NCI-H2081 (cell line): ENCODE measurements at places on chromosomes 12 and 14.

DNA sequence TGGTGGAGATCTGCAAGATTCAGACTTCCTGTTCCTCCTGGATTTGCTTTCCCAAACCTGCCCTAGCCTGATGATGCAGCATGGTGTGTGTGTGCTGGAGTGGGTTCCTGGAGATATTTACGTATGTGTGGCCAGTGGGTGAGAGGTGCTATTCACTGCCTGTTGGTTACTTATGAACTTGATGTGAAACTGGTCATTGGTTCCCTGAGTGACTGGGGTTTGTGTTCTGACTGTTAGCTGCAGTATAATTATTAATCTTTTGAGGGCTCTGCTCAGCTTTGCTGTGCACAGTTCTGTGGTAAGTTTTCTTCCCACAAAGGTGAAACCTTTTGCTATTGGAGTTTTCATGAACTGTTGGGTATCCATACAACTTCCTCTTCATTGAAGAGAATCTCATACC, 541.8 kb upstream of the FBXO33 start:
- no peak for DNase-seq

- DNase-seq: peak; percentile 47
Measured at GRCh38 chr14:92039063-92039718, 668 bp downstream of the TRIP11 start.

GRCh38 chr12:6029401-6029800, 84.3 kb upstream of the ANO2 start:
- no peak for DNase-seq

GRCh38 chr14:96573473-96574100, 71.4 kb downstream of the PAPOLA start:
- DNase-seq: no peak

DNA sequence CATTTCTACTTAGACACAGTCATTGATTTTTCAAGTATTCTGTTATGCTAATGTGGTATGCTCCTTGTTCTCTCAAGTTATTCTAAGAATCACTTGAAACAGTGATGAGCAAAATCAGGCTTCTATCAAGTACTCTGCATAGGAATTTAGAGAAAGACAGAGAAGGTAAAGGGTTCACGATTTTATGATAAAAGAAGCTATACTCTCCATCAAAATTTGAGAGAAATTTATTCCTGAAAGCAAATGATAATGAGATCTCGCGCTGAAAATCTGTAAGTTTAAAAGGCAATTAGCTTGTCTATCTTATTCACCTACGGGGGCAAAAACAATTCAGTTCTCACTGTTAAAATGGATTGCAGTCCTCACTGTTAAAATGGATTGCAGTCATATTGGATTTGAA, 1404.3 kb upstream of the FLRT2 start:
- no peak for DNase-seq

GRCh38 chr12:124691429-124691828, 124.0 kb upstream of the NCOR2 start:
- DNase-seq: no peak

DNA sequence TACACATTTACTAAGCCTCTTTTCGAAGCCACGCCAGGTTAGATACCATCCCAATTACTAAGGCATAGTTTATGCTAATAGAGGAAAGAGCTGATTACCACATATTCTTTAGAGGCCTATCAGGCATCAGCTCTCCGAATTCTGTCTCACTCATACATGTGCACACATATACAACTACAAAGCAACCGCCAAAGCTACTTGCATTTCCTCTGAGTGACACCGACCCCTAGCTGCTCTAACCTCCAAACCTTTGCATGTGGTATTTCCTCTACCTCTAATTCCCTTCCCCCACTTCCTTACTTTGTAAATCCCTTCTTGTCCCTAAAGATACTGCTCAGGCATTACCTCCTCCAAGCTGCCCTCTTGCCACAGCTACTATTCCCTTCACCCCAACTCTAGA, 107.2 kb downstream of the DUSP6 start:
- no peak for DNase-seq

DNA sequence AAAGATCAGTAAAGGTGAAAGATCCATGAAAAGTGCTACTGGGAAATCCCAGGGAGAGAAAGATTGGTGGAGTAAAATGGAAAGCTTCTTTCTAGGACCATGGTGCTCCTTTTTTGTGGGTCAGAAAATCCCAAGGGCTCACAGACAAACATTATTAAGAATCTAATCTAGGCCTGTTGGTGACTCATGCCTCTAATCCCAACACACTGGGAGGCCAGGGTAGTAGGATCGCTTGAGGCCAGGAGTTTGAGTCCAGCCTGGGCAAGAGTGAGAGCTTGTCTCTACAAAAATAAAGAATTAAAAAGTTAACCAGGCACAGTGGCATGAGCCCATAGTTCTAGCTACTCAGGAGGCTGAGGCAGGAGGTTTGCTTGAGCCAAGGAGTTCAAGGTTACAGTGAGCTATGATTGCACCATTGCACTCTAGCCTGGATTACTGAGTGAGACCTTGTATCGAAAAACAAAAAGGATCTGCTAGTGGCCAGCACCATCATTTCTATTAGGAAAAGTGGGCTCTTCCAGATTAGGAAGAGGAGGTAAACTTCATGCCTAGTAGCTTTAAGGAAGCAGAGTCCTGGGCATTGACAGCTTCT, 43.0 kb downstream of the TXNRD1 start:
- no peak for DNase-seq

DNA sequence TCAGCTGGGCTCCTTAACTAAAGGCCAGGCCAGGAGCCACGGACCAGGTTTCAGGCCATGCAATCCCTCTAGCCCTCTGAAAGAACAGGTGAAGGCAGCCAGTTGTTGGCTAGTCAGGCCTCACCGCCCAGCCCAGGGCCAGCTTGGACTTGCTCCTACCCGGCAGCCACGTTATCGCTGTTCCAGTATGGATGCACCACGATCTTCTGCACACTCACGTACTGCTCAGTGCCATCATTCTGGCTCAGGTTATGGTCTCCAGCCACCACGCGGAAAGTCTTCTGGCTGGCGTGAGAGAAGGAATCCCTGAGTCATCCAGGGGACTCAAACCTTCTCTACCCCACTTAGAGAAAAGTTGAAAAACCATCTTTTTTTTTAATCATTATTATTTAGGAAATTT, 4.1 kb downstream of the CELA1 start:
- no peak for DNase-seq

DNA sequence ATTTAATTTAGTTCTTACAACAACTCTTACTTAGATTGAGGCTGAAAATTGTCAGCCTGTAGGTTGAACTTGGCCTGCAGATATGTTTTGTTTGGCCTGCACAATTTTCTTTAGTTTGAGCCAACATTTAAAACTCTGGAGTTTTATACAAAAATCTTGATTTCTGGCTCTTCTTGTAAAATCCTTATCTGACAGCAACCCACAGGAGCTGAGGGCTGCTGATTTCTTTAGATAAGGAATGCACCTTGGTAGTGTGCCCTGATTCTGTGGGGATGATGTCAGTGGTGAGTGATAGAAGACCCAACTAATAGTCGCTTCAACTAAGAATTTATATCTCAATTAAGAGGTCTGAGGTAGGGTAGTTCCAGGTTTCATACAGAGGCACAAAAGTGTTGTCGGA, 49.5 kb downstream of the SOCS2 start:
- DNase-seq: no peak

DNA sequence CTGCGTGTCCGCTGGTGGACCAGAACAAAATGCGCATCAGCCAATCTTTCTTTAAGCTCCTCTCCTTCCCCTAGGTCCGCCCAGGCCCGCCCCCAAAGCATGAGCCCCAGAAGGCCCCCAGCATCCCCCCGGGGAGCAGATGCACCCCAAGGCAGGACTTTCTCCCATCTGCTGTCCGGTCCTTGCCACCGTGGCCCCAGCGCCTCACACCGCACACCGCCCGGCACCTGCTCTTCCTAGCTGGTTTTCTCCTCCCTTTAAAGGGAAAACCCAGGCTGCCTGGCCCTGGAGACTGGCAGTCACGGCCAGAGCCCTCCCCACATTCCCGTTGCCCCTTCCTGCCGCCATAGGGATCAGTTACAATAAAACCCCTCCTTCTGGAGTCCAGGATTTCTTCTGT, 30.2 kb downstream of the RIMBP2 start:
- DNase-seq: no peak

GRCh38 chr12:9888665-9889273, 7.5 kb downstream of the KLRF2 start:
- no peak for DNase-seq

DNA sequence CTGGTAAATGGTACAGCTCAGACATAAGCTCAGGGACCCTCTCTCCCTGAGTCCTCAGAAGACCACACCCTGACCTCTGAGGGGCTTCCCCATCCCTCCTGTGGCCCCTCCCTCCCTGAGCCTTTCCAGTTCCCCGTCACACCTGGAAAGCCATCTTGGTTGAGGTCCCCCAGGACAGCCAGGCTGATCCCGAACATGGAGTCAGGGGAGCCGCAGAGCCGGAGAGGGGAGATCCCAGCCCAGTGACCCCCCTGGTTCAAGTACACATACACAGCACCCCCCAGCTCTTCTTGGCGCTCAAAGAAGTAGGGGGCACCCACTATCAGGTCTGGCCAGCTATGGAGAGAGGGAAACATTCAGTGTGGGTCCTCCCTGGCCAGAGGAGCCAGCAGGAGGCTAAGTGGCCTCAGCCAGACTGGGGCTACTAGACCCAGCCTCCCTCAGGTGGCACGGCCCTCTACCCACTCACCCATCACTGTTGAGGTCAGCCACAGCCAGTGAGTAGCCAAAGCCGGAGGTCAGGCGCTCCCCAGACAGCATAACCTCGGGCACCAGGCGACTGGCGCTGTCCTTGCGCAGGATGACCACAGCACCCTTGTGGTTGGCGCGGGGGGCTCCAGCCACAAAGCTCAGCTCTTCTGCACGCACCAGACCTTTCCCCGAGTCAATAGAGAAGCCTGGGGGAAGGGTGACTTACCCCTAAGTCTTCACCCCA, 9.3 kb downstream of the ITGA7 start:
- DNase-seq: no peak

DNA sequence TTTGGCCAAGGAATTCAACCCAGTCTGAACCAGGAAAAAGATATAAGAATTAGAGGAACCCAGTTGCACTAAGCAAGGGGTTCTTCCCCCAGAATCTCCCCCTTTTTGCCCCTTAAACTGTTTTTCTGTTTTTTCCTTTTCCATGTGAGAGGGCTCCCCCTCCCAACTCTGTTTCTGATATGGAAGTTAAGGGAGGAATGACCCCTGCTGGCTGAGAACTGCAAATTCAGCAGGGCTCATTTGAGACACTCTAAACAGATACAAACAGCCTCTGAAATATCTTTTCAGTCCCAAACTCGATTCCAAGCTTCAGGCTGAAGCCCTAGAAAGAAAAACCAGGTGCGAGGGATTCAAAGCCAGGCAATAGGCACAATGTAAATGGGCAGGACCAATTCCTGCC, 132.7 kb downstream of the SLC41A2 start:
- no peak for DNase-seq

DNA sequence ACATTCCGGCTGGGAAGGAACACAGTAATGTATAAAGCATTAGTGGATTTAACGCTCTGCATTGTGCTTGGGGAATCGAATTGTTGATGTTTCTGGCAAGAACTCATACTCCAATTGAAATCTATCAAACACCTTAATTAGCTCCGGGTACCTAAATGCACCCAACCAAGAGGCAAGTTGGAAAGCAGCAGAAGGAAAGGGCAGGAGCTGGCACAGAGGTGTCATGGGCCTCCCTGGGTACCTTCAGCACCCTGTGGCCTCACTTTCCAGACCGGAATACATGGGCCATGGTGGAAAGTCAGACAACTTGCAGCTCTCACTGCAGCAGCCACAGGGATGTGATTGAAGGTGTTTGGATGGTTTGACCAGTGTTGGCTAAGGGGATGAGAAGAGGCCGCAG, 6.8 kb upstream of the BCL11B start:
- DNase-seq: no peak

DNA sequence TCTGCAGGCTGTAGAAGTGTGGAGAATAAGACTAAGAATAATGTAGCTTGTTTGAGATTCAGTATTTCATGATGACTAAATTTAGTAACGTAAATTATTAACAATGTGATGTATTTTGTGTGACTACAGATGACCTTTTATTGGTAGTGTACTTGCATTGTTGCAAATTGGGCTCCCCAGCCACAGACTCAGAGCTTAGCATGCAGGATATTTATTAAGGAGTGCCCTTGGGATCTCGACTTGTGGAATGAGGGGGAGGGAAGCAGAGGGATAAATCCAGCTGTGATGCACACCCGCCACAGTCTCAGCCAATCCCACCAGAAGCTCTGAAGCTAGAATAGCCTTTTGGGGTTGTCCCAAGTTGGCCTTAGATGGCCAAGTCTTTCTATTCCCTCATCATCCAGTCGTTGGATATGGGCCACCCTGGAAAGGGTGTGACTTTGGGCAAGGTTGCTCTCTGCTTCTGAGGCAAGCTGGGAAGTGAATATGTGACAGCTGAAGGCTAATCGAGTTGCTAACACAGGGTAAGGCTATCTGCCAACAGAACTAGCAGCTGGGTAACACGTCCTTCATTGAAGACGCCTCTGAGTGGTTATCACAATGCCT, 42.1 kb upstream of the USP44 start:
- DNase-seq: no peak

DNA sequence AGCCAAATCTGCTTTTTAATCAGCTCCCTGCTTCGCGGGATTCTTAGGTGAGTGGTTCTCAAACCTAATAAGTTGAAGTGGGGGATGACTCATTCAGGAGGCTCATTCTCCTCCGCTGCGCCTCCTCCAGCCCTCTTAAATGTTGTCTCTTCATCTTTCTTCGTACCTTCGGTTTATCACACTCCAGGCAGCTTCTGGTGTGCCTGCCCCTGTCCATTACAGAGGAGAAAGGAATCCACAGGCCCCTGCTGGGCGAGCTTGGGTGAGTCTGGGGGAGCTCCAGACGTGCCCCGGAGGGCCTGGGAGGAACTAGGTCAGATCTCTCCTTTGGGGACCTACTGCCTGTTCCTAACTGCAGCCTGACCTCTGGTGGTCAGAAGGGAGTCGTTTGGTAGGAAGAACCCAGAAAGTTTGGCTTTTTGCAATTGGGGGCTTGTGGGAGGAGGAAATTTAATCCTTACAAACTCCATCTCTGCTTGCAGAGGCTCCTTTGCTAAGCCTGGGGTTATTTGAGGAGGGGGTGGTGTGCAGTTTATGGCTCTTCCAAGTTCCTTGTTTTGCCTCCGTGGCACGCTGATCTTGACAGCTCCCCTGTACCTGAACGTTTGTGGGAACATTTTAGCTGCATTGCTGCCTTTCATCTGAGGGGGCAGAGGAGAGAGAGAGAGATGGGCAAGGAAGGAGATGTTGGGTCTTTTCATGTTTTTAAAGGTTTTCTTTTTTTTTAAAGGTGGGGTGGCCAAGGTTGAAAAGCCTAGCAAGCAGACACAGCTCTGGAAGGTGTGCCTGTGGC, 84.1 kb upstream of the GNG2 start:
- peak; percentile 64 for DNase-seq

- peak; percentile 47 for DNase-seq
Measured at GRCh38 chr12:122123051-122123760, 44.6 kb downstream of the MLXIP start.
